MV-4-11 (cell line): ENCODE measurements at places on chromosomes 11 and 22.

DNA sequence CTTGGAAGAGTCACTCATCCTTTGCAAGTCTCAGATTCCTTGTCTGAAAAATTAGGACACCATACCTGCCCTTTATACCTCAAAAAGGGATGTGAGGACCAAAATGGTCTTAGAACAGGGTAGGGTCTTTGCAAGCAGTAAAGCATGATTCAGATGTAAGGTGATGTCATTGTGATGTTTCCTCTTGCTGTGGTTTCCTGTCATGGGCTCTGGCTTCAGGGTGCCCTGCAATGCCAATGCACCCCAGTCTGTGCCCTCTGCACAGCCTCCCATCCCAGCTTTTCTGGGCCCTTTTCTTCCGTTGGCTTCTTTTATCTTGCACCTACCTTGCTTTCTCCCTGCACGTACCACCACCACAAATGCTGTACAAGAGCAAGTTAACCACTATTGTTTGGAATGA is 87.8 kb upstream of the NNMT start:
- DNase-seq: peak; percentile 1

GRCh38 chr11:18132341-18132740 is at the start of gene MRGPRX3:
MRGPRX3 (plus strand) TSS chr11:18132571; CDS start chr11:18137203, 4,632 bp downstream.
- DNase-seq: no peak

- peak; percentile 90 for DNase-seq
These were observed at the start of the genes SIAE and SPA17 for GRCh38 chr11:124673333-124674167. SIAE (minus strand) TSS chr11:124673739; CDS start chr11:124673708, 31 bp downstream. SPA17 (plus strand) TSS chr11:124673904; CDS start chr11:124675265, 1,361 bp downstream.

DNA sequence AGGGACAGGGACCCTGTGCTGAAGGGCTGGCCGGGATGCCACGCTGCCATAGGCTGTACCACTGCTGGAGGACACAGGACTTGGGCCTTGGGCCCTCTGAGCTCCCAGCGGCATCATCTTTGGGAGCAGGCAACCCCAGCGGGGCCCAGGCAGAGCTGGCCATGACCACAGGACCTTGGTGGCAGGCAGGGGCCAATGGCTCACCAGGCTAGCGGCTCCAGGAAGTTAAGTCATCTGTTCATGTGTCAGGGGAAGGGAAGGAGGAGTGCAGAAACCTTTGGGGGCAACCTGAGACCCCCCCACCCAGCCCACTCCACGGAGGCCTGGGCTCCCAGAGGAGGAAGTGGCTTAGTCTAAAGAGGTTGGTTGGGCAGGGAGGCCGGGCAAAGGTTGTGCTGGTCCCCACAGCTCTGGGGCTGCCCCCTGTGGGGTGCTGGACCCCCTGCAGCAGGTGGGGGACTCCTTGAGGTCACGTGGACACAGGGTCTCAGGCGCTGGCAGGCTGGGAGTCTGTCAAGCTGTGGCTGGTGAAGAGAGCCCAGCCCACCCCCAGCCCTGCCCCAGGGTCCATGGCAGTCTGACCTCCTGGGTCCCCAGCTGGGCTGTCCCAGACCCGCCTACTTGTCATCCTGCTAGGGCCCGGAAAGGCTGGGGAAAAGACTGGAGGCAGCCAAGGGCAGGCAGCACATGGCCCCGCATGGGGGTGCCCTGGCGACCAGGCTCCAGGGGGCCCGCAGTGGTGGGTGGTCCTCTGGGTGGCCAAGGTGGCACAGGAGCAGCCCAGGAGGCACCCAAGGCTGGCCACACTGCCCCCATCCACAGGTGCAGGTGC is 184.3 kb downstream of the IGLL1 start:
- no peak for DNase-seq

- no peak for DNase-seq
These were observed 26.3 kb upstream of the HIKESHI start for GRCh38 chr11:86275493-86276370.

DNA sequence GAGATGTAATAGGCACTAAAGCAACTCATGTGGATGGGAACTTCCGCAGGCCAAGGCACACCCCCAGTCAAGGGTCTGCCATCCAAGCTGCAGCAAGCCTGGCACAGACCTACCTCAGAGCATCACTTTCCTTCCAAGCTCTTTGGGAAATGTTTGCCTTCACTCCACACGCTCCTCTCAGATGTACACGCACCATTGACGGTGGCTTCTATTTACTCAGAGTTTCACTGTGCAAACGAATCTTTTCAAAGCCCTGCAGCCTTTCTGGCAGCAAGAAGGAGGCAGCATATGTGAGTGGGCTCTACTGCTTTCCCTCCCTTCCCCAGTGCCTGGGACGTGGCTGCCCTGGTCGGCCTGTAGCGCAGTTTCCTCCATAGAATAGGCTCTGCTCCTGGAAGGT is 60.9 kb upstream of the USP47 start:
- no peak for DNase-seq

DNA sequence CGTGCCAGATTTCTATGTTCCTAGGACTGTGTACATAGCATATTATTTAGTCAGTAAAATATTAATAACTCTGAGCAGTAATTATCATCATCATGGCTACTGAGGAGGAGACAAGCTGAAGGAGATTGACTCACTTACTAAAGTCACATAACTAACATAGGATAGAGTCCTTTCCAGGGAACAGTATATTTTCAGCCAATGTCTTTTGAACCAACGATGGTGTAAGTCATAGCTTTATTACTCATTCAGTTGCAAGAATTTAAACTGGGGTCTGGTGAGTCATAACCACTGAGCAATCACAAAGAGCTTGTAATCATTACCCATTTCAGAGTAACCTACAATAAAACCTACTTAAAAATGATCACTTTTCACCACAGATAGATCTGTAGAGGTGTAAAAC is 1564.8 kb upstream of the TENM4 start:
- DNase-seq: peak; percentile 51

DNA sequence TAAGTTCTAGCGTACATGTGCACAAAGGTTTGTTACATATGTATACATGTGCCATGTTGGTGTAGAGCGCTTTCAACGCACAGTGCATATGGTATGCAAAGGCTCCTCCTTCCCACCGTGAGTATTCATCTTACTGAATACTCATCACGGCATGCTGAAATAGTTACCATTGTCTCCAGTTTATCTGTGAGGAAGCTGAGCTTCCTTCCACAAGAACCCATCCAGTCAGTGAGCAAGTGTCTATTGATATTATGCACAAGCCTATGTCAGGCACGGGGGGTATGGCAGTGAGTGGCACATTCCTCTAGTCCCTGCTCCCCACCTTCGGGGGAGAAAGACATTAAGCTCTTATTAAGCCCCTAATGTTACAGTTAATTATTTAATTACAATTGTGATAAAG is 28.1 kb downstream of the INSC start:
- DNase-seq: no peak

DNA sequence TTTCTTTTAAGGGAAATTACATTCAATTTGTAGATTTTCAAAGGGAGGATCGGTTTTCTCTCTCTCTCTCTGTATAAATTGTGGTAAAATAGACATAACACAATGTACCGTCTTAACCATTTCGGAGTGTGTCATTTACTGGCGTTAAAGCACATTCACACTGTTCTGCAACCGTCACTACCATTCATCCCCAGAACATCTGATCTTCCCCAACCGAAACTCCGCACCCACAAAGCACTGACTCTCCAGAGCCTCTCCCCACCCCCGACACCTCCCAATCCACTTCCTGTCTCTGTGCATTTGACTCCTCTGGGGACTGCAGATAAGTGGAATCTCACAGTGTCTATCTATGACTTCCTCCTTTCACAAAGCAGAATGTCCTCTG is 15.9 kb upstream of the GRAMD4 start:
- peak; percentile 98 for DNase-seq
